ENCODE measurements at places on chromosomes 3 and 15.

GRCh38 chr3:170564664-170565063 is 21.2 kb downstream of the SLC7A14 start:
- no peak for DNase-seq

DNA sequence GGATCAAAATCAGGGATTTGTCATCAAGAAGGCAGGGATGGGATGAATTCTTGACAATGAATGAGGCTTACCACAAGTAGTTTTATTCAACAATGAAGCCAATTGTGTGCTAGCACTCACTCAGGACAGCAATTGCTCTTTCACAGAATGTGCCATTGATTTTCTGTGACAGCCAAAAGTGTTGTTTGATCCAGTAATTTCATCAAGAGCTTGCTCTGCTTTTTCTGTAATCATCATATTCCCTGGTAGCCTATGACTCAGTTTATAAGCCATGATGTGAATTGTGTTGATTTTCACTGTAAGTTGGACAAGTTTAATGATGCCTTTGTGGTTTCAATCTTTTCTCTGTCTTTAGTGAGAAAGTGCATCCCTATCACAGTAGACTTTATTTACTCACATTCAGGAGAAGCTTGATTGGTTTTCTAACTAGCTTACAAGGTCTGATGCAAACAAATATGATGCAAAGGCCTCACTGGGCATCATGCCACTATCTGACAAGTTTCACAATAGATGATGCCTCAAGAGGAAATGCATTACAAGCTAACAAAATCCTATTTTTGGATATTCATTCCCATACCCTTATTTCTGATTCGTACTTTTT is 13.6 kb upstream of the CSRNP1 start:
- DNase-seq = no peak

- no peak for DNase-seq
Measured at GRCh38 chr3:136197159-136197793, 1.1 kb upstream of the MSL2 start.

GRCh38 chr15:27576576-27576975 is 522.5 kb downstream of the OCA2 start:
- no peak for DNase-seq

GRCh38 chr15:60219866-60220265 is 177.9 kb downstream of the ANXA2 start:
- no peak for DNase-seq

DNA sequence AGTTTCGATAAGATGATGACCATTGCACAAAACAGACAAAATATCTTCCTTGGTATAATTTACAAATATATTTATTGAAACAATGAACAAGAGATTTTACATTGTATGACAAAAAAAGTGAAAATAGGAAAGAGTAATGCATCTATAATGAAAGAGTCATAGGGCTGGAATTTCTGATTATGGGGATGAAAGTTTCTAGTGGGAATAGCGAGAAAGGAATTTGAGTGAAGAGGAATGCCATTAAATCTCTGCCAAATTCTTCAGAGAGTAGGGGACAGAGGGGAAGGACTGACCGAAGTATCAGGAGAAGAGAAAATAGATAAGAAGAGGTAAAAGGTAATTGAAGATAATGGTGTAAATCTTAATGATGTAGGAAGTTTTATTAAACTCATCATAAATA is 125.4 kb downstream of the VGLL3 start:
- no peak for DNase-seq

DNA sequence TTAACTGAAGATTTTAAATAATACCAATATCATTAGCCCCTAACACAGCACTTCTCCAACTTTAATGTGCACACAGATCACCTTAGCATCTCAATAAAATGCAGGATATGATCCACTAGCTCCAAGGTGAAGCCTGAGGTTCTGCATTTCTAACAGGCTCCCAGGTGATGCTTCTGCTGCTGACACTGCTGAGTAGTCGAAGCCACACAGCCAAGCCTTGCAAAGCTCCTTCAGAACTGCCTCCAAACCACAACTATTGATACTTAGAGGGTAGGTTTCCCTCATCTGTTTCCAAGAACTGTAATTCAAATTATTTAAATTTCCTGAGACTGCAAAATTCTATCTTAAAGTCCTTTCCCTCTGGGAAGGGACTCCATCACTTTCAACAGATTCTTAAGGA is 3.9 kb downstream of the RIOX2 start:
- no peak for DNase-seq

GRCh38 chr3:59754456-59755129 is 704.8 kb upstream of the CFAP20DC start:
- no peak for DNase-seq

DNA sequence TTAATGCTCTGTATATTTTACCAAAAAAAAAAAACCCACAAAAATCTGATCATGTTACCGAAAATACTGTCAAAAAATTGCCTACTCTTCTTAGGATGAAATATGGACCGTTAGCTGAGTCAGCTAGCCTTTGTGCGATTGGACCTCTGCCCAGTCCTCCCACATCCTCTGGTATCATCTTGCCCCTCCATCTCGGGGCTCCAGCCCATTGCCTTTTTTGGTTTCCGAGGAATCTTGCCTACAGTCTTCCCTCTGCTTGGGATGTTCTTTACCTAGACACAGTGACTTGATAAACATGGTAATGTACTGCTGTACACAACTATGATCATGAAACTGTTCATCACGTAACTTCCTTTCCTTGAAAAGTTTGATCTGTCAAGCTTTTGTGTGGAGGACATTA is 371.4 kb downstream of the SV2B start:
- DNase-seq = no peak

DNA sequence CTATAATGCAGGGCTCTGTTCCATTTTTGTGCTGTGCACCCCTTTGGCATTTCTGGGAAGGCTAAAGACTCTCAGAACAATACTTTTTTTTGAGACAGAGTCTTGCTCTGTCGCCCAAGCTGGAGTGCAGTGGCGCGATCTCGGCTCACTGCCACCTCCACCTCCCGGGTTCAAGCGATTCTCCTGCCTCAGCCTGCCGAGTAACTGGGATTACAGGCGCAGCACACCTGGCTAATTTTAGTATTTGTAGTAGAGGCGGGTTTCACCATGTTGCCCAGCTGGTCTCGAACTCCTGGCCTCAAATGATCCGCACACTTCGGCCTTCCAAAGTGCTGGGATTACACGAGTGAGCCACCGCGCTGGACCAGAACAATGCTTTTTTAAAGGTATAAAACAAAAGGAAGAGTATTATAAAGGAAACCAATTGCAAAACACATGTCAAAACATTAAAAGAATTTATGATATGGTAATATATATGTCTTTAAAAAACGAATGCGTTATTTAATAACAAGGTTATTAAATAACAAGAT is 999 bp downstream of the SQOR start:
- no peak for DNase-seq

DNA sequence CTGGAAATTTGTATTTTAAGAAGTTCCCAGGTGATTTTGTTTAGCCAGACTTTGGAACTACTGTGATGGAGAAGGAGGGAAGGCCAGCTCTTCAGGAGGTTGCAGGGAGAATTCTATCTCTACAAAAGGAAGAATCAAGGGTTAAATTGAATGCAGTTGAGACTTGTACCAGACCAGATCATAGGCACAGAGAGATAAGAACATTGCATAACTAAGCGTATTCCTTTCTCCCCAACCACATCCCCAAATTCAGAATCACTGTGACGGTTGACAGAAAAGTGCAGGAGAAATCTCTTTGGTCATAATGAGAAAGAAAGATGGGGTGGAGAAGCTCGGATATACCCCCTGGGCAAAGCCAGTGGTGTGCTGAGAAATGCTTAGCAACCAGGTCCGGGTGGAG is 7.2 kb downstream of the PLD1 start:
- DNase-seq = no peak

DNA sequence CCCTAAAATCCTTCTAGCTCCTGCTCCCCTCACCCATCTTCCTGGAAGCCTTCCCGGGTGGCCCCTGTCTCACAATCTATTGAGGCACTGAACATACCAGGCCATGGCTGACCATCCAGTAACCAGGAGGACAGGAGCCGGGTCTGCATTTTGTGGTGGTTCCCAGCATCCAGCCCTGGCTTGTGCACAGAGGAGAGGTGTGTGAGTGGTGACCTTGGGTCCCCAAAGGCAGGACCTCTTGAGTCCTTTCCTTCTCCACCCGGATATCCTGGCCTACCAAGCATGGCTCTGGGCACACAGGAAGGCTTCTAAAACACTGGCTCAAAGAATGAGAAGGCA is 7.8 kb downstream of the CSK start:
- DNase-seq = no peak

DNA sequence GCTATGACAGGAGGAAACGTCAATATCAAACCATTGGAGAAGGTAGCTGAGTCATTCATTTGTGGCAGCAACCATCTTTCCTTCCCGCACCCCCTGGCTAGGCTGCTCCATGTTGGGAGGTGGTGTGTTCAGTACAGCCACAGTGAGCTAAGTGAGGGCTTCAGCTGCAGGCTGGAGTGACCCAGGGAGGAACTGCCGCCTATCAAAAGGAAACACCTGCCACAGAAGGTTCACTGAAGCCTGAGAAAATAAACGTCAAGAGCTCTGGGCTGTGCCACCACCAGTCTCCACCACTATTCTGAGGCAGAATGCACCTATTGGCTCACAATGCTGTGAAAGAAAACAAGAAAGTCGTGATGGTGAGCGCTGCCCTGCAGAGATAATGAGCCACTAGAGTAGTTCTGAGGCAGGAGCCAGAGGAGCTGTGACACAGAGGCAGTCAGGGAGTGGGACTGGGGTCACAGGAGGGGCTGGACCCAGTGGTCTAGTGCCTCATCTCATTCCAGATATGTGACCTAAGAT is 34.8 kb upstream of the CD47 start:
- DNase-seq = peak; percentile 45

DNA sequence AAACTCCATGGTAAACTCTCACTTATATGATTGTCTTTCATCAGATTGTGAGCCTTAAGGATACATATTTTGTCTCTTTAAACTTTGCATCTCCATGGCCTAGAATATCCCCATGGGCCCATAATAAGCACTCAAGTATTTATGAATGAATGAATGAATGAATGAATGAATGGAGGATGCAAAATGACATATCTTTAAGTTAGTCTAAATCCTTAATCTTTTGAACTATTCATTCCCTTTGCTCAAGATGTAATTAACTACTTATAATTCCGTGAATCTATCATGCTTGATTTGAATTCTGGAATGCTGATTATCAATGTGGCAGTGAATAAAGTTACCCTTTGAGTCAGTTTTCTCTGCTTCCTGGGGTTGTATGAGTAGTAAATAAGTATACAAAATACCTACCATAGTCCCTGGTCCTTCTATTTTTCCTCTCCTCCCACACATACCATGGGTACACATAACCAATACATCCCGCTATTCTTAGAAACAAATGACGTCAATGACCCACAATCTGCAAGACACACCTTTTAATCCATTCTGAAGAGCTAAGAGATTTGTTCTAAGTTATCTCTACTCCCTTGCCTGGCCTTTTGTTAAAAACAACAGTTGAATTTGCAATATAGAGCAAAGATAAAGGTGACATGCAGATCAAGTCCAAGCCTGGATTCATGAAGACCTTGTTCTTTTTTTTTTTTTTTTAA is 94.5 kb downstream of the FBN1 start:
- no peak for DNase-seq

- DNase-seq = no peak
Measured at GRCh38 chr3:149077628-149078027, 8.7 kb downstream of the HLTF start.

GRCh38 chr15:92510163-92510882 is 116.6 kb downstream of the ST8SIA2 start:
- no peak for DNase-seq

All from activated CD8-positive, alpha-beta memory T cell treated with anti-CD3 and anti-CD28 coated beads for 4 hours (primary cell).